H9 (cell line): ENCODE measurements at places on chromosomes 1 and 21. TPM values are rescaled to one million over a fixed set of nuclear protein-coding genes. Genes with fewer than 3 reads are reported as not detected.

DNA sequence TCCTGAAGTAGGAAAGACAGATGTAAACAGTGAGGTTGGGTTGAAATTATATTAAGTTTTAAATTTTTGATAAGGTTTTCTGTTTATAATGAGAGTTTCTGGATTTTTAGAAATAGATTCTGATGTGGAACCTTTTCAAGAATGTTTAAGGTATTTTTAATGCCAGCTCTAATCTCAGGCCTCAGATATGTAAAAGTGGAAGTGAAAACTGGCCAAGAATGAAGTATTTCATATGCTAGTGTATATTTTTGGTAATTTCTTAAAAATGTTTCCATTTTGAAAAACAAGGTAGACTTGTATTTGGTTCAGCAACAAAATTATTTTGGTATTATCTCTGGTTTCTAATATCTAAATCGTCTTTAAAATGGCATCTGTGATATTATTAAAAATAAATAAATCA, 14.4 kb downstream of the IFNAR1 start:
- H3K4me3 ChIP-seq = no peak overlapping the region
- no peak for DNase-seq
- H3K27me3 ChIP-seq = no peaks in the 10 kb centered on the region
- no peaks in the 10 kb centered on the region for H3K4me1 ChIP-seq

DNA sequence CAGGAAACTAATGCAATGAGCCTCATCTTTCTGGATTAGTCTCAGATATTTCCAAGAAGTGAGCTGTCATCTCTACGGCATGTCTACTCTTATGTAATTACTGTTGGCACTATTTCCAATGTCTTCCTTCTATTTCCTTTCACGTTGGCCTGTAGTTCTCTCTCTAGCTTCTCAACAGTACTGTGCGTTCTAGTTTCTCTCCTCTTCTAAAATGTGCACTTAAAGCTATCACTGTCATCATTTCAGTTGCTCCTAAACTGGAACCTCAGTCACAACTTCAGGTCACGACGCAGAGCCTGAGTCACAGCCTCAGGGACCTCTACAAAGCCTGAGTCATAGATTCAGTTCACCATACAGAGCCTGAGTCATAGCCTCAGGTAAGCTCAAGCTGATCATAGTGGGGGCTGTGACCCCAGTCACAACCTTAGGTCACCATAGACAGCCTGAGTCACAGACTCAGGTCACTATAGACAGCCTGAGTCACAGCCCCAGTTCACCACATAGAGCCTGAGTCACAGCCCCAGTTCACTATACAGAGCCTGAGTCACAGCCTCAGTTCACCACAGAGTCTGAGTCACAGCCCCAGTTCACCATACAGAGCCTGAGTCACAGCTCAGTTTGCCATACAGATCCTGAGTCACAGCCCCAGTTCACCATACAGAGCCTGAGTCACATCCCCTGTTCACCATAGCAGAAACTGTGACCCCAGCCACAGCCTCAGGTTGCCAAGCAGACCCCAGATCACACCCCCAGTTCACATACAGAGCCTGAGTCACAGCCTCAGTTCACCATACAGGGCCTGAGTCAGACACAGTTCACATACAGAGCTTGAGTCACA, 13.0 kb downstream of the WNT9A start:
- H3K27me3 ChIP-seq = no peaks in the 10 kb centered on the region
- no peak for DNase-seq
- no peaks in the 10 kb centered on the region for H3K4me1 ChIP-seq

DNA sequence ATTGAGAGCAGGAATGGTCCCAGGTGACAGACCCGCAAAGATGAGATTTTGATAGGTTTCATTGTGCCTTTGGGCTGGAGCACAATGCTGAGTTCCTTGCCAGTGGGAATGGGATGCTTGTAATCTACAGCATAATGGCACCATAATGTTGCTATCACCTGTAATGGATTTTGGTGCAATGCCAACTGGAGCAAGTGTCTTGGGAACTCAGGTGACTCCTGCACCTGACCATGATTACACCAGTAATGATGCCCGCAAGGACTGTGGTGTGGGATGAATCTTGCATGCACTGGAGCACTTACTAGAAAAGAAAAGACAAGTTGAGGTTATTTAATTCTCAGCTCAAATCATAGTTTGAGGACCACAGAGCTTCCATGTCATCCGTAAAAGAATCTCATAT, 96.7 kb downstream of the PTPRU start:
- peaks cover 9% of the 10 kb centered on the region for H3K36me3 ChIP-seq
- no peak for DNase-seq
- H3K27ac ChIP-seq = no peak overlapping the region

GRCh38 chr1:13733711-13734110, 33.7 kb downstream of the PRDM2 start:
- H3K27ac ChIP-seq = no peak overlapping the region
- H3K36me3 ChIP-seq = no peaks in the 10 kb centered on the region
- DNase-seq = no peak
- H3K4me1 ChIP-seq = no peaks in the 10 kb centered on the region
- no peaks in the 10 kb centered on the region for H3K27me3 ChIP-seq

DNA sequence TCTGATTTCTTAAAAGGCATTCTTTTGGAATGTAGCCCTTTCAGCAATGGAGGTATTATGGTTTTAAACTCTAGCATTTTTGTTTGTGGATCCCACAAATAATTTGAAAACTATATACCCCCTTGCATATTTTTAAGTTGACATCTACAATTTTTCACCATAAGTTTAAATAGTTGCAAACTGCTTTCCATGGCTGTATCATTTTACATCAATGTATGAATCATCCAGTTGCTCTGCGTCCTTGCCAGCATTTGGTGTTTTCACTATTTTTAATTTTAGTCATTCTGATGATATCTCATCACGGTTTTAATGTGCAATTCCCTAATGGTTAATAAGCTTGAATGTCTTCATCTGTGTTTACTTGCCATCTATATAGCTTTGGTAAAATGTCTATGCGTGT, 20.7 kb downstream of the DIPK1A start:
- no peak overlapping the region for H3K27ac ChIP-seq
- H3K4me1 ChIP-seq = no peaks in the 10 kb centered on the region
- no peak for DNase-seq
- H3K36me3 ChIP-seq = no peaks in the 10 kb centered on the region
- no peaks in the 10 kb centered on the region for H3K27me3 ChIP-seq

DNA sequence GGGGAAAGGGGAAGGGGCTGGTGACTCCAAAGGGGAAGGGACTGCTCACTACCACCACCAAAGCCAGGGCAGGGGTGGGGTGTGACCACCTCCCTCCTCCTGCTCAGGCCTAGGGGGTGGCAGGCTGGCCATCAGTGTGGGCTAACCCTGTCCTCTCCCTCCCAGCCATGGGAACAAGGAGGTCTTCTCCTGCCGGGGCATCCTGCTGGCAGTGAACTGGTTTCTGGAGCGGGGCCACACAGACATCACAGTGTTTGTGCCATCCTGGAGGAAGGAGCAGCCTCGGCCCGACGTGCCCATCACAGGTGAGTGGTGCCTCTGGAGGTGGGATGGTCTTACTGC, 5.7 kb downstream of the ZC3H12A start:
- no peak overlapping the region for H3K27ac ChIP-seq
- peaks cover 9% of the 10 kb centered on the region; the same call in 1 of the 2 replicates for H3K4me1 ChIP-seq
- no peaks in the 10 kb centered on the region for H3K27me3 ChIP-seq
- DNase-seq = no peak
- H3K4me3 ChIP-seq = no peak overlapping the region

DNA sequence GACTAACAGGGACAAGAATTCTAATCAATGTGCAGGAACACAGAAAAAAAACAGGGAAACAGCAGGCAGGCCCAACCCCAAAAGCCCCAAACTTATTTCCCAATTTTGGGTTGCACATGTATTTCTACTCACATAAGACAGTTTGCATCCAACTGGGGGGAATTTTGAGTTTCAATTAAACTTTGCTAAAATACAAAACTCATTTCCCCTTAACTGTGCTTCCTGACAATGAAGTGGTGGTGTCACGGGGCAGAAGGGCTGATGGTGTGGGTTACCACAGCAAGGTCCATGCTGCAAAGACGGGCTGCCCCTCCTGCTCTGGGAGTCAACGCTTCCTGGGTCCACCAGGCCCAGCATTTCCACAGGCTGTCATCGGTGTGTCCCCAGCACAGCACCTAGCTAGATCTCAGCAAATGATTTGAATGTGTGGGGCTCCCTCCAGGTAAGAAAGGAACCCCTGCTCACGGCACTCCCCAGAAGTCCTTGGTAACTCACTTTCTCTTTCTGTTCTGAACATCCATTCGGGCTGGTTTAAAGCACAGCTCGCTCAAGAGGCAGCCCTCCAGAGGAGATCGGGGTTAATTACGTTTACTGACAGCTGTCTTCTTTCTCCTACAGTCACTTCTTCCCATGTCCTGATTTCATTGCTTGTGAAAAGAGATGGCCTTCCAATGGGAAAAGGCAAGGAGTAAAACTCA, 27.4 kb downstream of the HIVEP3 start:
- H3K36me3 ChIP-seq = no peaks in the 10 kb centered on the region
- no peak for DNase-seq
- H3K4me3 ChIP-seq = no peak overlapping the region
- no peaks in the 10 kb centered on the region for H3K27me3 ChIP-seq
- no peak overlapping the region for H3K27ac ChIP-seq

DNA sequence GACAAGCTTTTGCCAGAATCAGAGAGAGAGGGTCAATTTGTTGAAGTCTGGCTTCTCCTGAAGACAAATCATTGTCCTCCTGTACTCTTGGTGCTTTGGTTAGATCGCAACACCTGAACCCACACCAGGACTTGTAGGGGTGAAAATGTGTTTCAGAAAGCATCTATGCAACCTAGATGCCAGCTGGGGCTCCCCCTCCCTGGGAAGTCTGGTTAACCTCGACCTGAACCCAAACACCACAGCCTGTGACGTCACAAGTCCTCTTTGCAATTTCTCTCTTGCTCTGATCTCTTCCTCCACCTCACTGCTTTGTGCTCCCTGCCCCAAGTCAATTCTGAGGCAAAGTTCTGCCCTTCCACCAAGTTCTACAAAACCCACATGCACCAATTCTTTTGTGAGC, 42.8 kb upstream of the USP24 start:
- DNase-seq = no peak
- no peaks in the 10 kb centered on the region for H3K36me3 ChIP-seq
- H3K27me3 ChIP-seq = no peaks in the 10 kb centered on the region
- H3K27ac ChIP-seq = no peak overlapping the region

DNA sequence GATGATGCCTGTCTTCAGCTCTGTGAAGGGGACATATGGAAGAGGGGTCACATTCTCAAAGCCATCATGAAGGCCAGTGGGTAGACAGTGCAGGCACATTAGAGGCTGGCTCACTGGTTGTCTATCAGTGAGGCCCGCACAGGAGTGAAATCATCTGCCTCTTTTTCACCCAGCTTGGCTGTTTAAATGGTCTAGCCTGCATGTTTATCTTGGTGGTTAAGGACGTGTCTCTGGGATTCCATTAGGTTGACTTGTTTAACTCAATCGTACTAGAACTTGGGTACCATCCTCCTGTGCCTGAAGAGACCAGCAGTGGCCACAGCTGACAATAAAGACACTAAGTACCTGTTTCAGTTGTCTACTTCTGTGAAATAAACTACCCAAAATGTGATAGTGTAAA, 219.3 kb downstream of the PLPP3 start:
- H3K4me1 ChIP-seq = peaks cover 2% of the 10 kb centered on the region; the same call in 1 of the 2 replicates
- no peak overlapping the region for H3K27ac ChIP-seq
- no peak overlapping the region for H3K4me3 ChIP-seq

- no peak for DNase-seq
- H3K27ac ChIP-seq = no peak overlapping the region
- no peaks in the 10 kb centered on the region for H3K4me1 ChIP-seq
- no peaks in the 10 kb centered on the region for H3K36me3 ChIP-seq
These were observed 75.7 kb upstream of the PKN2 start for GRCh38 chr1:88608139-88608943.

GRCh38 chr1:24435782-24436365, 20.3 kb downstream of the NIPAL3 start:
- H3K4me1 ChIP-seq = no peaks in the 10 kb centered on the region
- no peaks in the 10 kb centered on the region for H3K27me3 ChIP-seq
- no peak overlapping the region for H3K27ac ChIP-seq
- DNase-seq = no peak

Gene BMP8A
- 0.52 and 0.94 TPM in 2 replicates for total RNA-seq

Gene RHBG
- total RNA-seq = 1.4 and 1.5 TPM in 2 replicates

Gene CYYR1
- 13.1 and 13.6 TPM in 2 replicates for total RNA-seq

Gene SLC45A3
- total RNA-seq = 16.7 TPM in 2 replicates

Gene CXADR
- 150 and 152 TPM in 2 replicates for total RNA-seq

Gene OR2T35
- not detected in 2 replicates for total RNA-seq

Gene PROK1
- not detected in 2 replicates for total RNA-seq

Gene ACTA1
- 48.5 and 51.3 TPM in 2 replicates for total RNA-seq
